NCI-H460 (cell line): ENCODE measurements at places on chromosomes 11 and 22. TPM values are rescaled to one million over a fixed set of nuclear protein-coding genes. Genes with fewer than 3 reads are reported as not detected.

The CBX6 gene
- 29.3 and 31.8 TPM in 2 replicates for total RNA-seq

The ARHGEF17 gene
- 3.7 and 4.0 TPM in 2 replicates for total RNA-seq

The PATE4 gene
- total RNA-seq: not detected in 2 replicates

The SOX6 gene
- total RNA-seq: 14.2 and 17.2 TPM in 2 replicates

The CALCB gene
- total RNA-seq: 0.05 and 0.26 TPM in 2 replicates

The MUC5AC gene
- total RNA-seq: under 0.01 TPM in 1 of 2 replicates, not detected in the other

The PLAAT2 gene
- total RNA-seq: not detected in 2 replicates

The KIAA0930 gene
- total RNA-seq: 31.8 and 32.7 TPM in 2 replicates

The TMEM121B gene
- total RNA-seq: not detected in 2 replicates

The ATG16L2 gene
- 3.8 and 5.1 TPM in 2 replicates for total RNA-seq

The OR5P2 gene
- total RNA-seq: not detected in 2 replicates

The MPZL3 gene
- 3.4 and 3.6 TPM in 2 replicates for total RNA-seq

The OR52I2 gene
- total RNA-seq: not detected in 2 replicates

The GPR83 gene
- total RNA-seq: 0.02 TPM in 1 of 2 replicates, not detected in the other

The APOA1 gene
- not detected in 2 replicates for total RNA-seq

The GRM5 gene
- not detected in 2 replicates for total RNA-seq

The FGF3 gene
- total RNA-seq: not detected in 2 replicates

The LPXN gene
- total RNA-seq: 1.3 and 1.6 TPM in 2 replicates

The FXYD2 gene
- total RNA-seq: not detected in 2 replicates

The TSGA10IP gene
- total RNA-seq: not detected in 2 replicates

The WT1 gene
- 0.14 and 0.25 TPM in 2 replicates for total RNA-seq

The OR52A1 gene
- total RNA-seq: not detected in 2 replicates

The RELT gene
- total RNA-seq: 2.3 and 3.1 TPM in 2 replicates

The POU2F3 gene
- total RNA-seq: not detected in 2 replicates

The MMP27 gene
- total RNA-seq: not detected in 2 replicates

The CCDC82 gene
- total RNA-seq: 8.7 and 16.3 TPM in 2 replicates

The RASSF10 gene
- not detected in 2 replicates for total RNA-seq

The TRPM5 gene
- total RNA-seq: not detected in 2 replicates

The KCNK7 gene
- not detected in 2 replicates for total RNA-seq

The HSPB2 gene
- total RNA-seq: not detected in 2 replicates

The SDHD gene
- 143 and 152 TPM in 2 replicates for total RNA-seq

The OR8G1 gene
- not detected in 2 replicates for total RNA-seq

The APOBEC3F gene
- 0.87 and 1.9 TPM in 2 replicates for total RNA-seq

The PAAF1 gene
- total RNA-seq: 8.2 and 8.6 TPM in 2 replicates

The RPUSD4 gene
- 15.3 and 27.6 TPM in 2 replicates for total RNA-seq

The PNPLA5 gene
- not detected in 2 replicates for total RNA-seq

The NECTIN1 gene
- 2.8 and 3.8 TPM in 2 replicates for total RNA-seq

The GLYAT gene
- not detected in 2 replicates for total RNA-seq

The ANGPTL5 gene
- total RNA-seq: not detected in 2 replicates
